ENCODE measurements at places on chromosomes 12 and 14. TPM values are rescaled to one million over a fixed set of nuclear protein-coding genes. Genes with fewer than 3 reads are reported as not detected.

BATF gene
- total RNA-seq: 0.51 TPM

ENDOU gene
- 0.17 TPM for total RNA-seq

SYCP3 gene
- 0.26 TPM for total RNA-seq

RPGRIP1 gene
- under 0.01 TPM for total RNA-seq

KRT80 gene
- total RNA-seq: 0.17 TPM

HOXC4 gene
- total RNA-seq: 0.26 TPM

All from fibroblast of lung (primary cell).